Activated naive CD4-positive, alpha-beta T cell treated with anti-CD3 and anti-CD28 coated beads, Interleukin-2, amount 50 U/mL, for 72 hours (primary cell): ENCODE measurements at places on chromosomes 5 and 9.

DNA sequence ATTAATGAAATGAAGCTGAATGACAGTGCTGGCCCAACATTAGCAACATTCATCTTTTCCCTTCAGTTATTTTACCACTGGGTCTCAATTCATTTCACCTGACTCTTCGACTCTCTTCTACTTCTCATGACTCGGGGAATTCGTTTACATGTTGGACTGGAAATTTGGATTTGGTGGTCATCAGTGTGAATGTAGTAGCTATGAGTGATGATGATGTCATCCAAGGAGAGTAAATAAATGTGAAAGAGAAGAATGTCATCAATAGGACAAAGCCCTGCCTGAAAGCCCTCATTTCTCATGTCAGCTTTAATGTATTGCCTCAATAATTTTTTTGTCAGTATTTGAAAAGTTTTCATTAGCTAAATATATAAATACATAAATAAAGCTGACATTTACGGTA lies 21.9 kb upstream of the CFAP95 start:
- no peak for DNase-seq

- no peak for DNase-seq
These were observed 103.7 kb upstream of the MVB12B start for GRCh38 chr9:126222835-126223431.

DNA sequence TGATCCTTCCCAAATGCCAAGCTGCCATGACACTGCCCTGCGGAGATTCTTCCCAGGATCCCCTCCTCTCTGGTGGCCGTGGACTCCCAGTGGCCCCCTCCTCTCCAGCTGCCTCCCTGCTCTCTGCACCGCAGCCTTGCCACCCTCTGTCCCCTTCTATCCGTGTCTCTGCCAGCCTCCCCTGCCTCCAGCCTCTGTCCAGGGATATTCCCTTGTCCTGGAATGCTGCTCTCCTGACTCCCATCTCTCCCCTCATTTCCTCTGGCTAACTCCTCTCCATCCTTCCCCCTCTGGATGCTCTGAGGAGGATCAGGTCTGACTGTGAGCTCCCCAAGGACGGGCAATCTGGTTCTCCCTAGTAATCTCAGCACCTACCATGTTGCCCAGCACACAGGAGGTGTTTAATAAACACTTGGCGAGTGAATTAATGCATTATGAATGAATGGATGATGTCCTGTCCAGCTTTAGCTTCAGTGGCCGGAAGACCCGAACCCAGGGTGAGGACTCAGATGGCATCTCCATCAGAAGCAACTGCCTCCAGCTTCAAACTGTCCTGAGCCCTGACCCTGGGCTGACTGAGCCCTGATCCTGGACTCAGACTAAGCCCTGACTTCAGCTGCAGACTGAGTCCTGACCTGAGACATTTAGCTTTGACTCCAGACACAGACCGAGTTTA lies 7.5 kb upstream of the CRB2 start:
- DNase-seq, result no peak

DNA sequence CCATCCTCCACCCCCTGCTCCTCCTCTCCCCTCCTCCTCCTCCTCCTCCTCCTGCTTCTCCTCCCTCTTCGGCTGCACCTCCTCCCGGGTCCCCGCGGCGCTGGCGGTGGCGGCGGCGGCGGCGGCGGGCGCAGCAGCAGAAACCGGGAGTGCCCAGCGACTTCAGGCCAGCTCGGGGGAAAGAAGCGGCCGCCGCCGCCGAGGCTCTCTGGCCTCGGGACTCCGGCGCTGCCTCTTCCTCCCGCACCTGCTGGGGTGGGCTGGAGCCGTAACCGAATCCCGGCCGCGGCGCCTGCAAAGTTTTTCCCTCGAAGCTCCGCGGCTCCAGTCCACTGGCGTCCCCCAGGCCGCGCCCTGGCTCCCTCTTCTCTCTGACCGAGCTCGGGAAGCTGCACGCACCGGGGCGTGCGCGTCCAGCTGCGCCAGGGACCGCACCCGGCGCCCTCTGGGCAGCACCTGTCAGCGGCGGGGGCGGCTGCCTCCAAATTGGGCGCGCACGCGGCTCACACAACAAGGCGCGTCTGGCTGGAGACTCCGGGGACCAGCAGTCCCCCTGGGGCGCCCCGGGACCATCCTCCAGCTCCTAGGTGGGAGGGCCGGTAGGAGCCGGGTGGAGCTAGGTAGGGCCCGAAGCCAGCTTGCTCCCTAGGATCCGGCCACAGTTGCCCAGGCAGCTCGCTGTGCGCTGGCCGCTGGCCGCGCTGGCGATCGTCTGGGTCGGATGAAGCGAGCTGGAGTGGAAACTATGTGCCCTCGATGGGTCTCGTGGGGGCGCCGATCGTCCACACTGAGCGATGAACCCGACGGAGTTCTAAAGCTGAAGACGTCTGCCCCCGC lies at the start of gene MCTP1:
TSS of gene MCTP1 (minus strand) at position 523 of the 837 bp plus-strand sequence.
- peak; percentile 11 for DNase-seq

GRCh38 chr9:128213746-128214497 lies 10.7 kb downstream of the DNM1 start:
- DNase-seq, result no peak

DNA sequence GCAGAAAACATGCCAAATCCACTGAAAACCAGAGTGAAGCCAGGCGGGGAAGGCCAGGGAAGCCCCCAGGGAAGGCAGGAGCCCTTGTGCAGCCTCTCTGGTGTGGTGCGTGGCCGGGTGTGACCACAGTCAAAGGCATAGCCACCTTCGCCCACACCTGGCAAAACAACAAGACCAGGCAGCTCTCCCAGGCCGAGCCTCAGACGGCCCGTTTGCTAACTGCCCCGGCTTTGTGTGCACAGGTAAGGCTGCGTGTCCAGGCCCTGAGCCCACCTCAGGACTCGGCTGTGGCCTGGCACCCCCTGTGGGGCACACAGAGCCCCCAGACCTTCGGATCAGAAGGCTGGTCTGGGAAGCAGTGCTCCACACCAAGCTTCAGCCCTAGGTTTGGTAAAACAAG lies 6.1 kb downstream of the TMEM250 start:
- DNase-seq, result no peak

DNA sequence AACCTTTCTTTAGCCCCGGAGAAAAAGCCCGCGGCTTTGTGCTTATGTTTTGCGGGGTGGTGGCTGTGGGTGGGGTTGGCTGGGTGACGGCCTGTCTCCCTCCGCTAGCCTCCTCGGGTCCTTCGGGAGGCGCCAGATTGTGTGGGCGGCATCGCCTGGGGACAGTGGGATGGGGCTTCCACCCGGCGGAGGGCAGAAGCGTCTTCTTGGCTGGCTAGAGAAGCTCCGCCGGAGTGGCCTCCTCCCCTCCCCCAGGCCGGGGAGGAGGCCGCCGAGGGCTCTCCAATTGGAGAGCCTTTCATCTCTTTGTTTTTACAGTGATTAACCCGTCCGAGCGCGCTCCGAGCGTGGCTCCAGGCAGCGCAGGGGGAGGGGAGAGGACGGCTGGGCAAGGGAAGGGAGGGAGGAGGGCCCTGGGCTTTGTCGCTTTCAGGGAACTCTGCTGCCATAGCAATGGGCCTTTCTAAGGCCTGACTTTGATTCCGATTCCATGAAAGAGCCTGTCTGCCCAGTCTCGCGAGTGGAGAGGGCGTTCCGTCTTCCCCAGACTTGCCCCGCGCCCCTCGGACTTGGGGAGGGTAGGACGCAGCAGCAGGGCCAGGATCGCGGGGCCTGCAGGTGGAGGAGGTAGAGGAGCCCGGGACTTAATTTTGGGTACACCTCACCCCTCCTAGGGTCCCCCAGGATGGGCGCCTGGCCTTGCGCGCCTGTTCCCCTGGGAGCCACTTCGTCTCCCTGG lies 36.7 kb upstream of the TIFAB start:
- DNase-seq, result no peak

DNA sequence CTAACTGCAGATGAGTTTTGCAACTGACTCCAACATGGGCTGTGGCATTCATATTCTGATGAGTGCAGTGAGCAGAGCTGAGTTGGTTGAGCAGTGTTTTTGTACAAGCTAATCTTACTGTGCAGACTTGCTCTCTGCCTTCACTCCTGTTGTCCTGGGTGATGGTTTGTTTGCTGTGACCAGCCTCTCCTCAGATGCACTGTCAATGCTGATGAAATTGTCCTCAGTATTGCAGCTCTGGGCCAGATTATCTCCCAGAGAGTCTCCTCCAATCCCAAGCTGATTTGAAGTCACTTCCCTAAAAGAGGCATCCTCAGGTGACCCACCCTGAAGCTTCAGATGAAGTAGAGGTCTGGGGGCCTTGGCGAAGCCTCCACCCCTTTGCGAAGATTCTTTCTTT lies 581.8 kb downstream of the ACTL7B start:
- no peak for DNase-seq

- no peak for DNase-seq
These were observed 35.7 kb upstream of the GHR start for GRCh38 chr5:42387563-42387962.

DNA sequence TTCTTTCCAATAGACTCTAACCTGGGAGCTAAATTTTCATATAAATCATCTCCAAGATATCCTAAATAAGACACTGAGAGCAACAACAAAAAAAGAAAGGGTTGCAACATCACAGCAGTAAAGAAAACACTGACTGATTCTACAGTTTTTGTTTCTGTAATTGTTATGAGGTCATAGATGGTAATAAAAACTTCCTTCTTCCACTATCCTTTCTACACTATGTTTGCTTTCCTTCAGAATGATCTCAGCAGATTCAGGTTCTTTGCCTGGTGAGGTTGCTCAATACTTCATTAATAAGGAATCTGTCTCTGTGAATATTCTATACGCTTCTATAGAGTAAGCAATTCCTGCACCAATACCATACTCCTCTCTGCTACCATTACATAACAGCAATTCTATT lies 835.6 kb upstream of the GRAMD2B start:
- DNase-seq, result no peak

DNA sequence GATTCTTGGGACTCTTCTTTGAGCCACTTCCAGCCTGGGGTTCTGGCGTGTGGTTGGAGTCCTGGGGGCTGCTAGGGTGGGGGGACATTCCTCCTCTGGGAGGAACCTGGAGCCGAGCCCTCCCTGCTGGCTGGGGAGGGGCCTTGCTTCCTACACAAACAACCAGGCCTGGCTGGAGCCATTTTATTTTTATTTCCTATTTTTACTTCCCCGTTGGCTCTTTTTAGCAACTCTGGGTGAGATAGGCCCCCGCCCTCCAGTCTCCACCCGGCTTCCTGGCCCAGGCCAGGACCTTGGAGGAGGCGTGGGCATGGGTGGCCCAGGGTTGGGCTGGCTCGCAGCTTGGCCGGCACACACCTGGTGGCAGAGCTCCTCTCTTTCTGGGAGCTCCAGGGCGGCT lies 15.1 kb downstream of the RXRA start:
- DNase-seq, result no peak

DNA sequence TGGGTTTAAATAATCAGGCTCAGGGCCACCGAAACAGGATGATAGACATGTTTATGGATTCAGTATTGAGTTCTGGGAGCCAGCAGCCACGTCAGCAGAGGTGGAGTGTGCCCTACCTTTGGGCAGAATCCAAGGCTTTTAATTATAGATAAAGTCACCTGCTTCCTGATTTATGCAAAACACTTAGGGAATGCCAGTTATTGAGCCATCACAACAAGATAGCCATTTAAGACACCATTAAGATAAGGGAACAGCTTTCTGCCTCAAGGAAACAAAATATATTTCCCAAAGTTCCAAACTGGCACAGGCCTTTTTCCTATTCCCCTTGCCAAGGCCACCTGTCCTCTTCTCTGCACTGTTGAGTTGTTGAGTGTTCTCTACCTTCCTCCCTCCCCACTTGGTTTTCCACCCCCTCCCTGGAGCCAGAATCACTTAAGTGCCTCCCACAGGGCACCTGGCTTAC lies 2.4 kb downstream of the CCL28 start:
- DNase-seq, result no peak

DNA sequence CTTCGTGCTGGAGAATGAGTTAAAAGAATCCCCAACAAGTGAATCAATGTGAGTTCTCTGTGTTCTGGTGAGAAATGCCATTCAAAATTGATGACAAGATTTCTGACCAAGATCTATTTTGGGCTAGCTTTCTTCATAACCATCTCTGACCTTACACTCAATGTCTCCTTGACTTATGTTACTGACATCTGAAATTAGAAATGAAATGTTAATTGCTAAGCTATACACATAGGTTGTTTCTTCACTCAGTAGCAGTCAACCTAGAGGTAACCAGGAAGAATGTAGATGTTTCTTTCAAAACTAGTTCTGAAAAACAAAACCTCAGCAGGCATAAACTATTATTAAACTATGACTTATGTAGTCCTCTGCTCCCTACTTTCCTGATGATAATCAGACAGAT lies 2220.7 kb upstream of the C9orf72 start:
- no peak for DNase-seq

DNA sequence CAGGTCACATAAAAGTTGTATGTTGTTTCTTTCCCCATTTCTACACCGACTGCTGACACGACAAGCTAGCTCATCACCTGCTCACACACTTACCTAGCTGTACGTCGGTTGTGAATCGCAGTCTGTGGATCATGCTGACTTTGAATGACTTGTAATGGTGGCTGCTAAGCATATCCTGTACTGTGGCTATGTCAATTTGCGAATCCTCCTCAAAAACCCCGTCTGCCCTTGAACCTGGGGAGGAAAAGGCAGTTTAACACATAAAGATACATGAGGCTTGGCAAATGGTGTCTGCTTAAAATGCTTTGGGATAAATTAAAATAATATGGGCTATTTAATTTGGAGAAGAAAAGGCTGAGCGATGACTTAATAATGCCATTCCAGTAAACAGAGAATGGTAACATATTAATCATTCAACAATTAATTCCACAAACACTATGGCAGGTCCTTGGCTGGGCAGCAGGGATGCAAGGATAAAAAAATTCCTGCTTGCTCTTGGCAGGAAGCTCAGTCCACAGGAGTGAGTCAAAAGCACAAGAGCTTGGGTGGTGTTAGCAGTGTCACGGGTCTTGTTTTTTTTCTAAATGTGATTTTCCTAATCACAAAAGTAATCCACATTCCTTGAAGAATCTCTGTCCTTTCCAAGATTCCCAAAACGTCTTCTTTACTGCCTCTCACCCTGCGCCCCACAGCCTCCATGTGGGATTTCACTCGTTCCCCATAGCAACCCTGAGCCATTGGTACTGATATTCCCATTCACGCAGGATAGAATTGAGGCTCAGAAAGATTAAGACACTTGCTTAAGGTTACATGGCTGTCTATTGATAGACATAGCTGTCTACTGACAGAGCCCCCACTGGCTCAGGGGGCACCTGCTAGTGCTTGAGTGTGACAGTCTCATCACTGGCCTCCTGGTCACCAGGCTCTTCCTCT lies 222.4 kb downstream of the MAPKAP1 start:
- no peak for DNase-seq

DNA sequence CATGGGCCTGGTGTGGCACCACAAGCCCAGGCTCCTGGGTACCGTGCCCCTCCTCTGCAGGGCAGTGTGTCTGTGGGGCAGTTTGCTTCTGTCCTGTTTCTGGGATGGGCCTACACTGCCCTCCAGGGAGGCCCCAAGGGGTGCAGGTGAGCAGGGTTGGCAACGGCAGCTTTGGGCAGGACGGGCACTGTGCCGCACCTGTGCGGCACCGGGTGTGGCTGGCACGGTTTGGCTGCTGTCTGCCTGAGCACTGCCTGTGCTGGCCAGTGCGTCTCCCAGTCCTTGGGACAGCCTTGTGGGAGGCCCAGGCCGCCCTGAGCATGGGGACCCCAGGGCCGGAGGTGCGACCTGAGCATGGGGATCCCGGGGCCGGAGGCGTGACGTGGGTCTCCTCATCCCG lies 37.2 kb downstream of the RXRA start:
- no peak for DNase-seq

- DNase-seq, result no peak
These were observed 21.1 kb downstream of the PPP1R2B start for GRCh38 chr5:156871212-156871611.
